ENCODE measurements at places on chromosomes 6 and 20. TPM values are rescaled to one million over a fixed set of nuclear protein-coding genes. Genes with fewer than 3 reads are reported as not detected.

DNA sequence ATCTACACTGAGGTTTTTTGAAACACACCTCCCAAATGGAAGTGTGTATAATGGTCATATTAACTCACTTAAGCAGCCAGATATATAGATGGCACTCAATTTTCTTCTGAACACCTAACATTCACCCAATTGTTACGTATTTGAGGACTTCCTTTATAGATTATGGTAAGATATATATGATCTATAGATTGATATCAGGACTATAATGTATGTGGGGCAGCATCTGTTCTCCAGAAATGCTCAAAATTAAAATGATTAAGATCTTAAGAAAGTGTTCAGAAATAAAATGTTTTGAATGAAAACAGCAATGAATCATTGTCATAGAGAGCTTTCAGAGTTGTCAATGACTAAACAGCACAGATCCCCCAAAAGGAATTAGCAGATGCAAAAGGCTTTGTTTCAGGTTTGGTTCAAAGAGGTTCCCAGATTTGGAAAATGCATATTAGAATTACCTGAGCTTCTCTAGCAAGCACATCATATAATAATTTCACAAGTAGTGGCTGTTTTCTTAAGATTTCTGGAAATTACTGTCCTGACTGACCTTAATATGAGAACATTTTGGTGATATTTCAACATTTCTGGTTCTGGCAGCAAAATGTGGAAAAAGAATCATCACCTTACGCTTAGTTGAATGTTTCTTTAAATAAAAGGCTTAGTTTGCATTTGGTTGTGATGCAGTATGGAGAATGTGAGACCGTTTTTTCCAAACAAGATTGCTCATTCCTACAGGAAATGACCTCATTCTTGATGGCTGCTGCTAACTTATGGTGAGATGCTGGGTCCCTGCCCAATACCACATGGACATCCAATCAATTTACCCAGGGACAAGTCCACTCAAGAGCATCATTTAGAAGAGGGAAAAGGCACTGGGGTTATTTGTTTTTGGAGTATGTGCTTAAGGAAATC is 31.5 kb downstream of the TRAF3IP2 start:
- DNase-seq, result no peak
- H3K27me3 ChIP-seq, result no peaks in the 10 kb centered on the region
- no peak overlapping the region for H3K4me3 ChIP-seq
- H3K27ac ChIP-seq, result no peak overlapping the region
- H3K36me3 ChIP-seq, result peaks cover 77% of the 10 kb centered on the region
- H3K4me1 ChIP-seq, result peaks cover 27% of the 10 kb centered on the region

DNA sequence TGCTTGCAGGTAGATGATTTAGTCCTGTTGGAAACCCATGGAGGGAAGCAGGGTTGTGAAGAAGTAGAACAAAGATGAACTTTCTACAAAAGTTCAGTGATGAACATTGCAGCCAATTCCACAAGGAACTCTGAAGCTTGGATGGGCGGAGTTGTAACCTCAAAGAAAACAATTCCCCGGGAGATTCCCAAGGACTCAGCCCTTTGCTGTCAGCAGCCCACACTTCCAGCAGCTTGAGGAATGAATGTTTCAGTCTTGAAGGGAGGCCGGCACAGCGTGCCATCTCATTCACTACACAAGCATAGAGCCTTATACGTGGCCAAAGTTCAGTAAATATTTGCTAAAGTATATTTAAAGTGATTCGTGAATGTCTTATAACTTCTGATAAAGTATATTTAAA is 269.4 kb downstream of the NKAIN2 start:
- no peak overlapping the region for H3K27ac ChIP-seq
- no peak for DNase-seq
- no peak overlapping the region for H3K4me3 ChIP-seq
- H3K27me3 ChIP-seq, result no peaks in the 10 kb centered on the region
- H3K36me3 ChIP-seq, result no peaks in the 10 kb centered on the region

Gene FLRT3
- not detected for total RNA-seq

GRCh38 chr20:18543932-18544331 is 23.3 kb upstream of the SMIM26 start:
- H3K4me3 ChIP-seq, result no peak overlapping the region
- H3K36me3 ChIP-seq, result peaks cover 69% of the 10 kb centered on the region
- H3K27me3 ChIP-seq, result no peaks in the 10 kb centered on the region

DNA sequence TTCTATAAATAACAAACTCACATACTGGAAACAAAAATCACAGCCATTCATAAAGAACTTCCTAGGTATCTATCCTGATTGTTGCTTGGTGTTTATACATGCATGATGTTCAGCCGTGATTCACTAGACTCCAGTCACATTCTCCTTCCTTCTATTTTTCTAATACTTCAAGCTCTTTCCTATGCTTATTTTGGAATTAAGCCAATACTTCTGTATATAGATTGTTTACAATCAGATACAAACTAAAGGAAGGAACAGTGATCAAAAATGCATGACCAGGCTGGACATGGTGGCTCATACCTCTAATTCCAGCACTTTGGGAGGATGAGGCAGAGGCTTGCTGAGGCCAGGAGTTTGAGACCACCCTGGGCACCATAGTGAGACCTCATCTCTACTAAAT is 377.5 kb upstream of the IRAK1BP1 start:
- no peak overlapping the region for H3K4me3 ChIP-seq
- no peak overlapping the region for H3K27ac ChIP-seq
- no peaks in the 10 kb centered on the region for H3K4me1 ChIP-seq
- H3K27me3 ChIP-seq, result no peaks in the 10 kb centered on the region

DNA sequence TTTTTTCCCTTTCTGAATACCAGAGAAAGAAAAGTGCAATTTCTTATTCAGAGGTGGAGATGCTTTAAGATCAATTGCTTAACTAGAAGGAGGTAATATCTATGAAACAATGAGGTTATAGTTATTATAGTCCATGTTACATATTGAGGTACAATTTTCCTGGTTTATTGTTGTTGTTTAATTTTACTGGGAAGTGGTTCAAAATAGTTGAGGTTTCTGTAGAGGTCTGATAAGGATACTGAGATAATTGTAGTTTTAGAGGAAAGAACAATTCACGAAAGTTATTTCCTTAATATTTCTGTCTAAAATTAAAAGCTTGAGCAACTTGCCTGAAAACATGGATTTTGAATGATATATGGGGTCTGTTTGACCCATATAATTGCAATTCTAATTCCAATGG is 51.4 kb downstream of the DOK5 start:
- H3K27me3 ChIP-seq, result no peaks in the 10 kb centered on the region
- no peak overlapping the region for H3K27ac ChIP-seq
- H3K36me3 ChIP-seq, result no peaks in the 10 kb centered on the region
- no peak for DNase-seq
- H3K4me3 ChIP-seq, result no peak overlapping the region
- H3K4me1 ChIP-seq, result no peaks in the 10 kb centered on the region
